Memory B cell (primary cell): ENCODE measurements at places on chromosomes 13 and 19.

GRCh38 chr13:102693250-102693649 lies 1.6 kb downstream of the METTL21C start:
- H3K36me3 ChIP-seq, result no peaks in the 10 kb centered on the region
- H3K27ac ChIP-seq, result no peak overlapping the region
- H3K4me3 ChIP-seq, result no peak overlapping the region
- no peaks in the 10 kb centered on the region for H3K4me1 ChIP-seq
- H3K27me3 ChIP-seq, result peaks cover 25% of the 10 kb centered on the region
- DNase-seq, result no peak

GRCh38 chr19:32519023-32519422 lies 62.0 kb upstream of the PDCD5 start:
- H3K36me3 ChIP-seq, result no peaks in the 10 kb centered on the region
- H3K27me3 ChIP-seq, result peaks cover 10% of the 10 kb centered on the region
- no peak overlapping the region for H3K4me3 ChIP-seq
- no peaks in the 10 kb centered on the region for H3K4me1 ChIP-seq

DNA sequence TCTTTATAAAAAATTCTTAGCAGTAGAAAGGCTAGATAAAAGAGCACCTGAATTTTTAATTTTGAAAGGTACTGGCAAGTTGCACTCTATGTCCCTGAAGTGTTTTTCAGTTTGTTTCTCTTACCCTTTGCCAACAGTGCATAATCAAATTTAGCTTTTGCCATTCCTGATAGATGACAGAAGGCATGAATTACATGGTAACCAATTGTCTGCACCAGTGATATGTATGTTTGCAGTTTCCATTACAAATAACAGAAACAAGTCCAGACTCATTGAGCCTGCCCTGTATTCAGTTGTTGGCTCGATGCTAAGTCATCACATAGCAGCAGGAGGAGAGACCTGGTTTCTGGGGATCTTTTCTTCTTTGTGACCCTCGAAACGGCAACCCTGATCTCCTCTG lies 309.8 kb downstream of the DNAJC15 start:
- H3K4me1 ChIP-seq, result no peaks in the 10 kb centered on the region

GRCh38 chr19:50842130-50842529 lies 8.8 kb upstream of the KLK15 start:
- peaks cover 5% of the 10 kb centered on the region for H3K36me3 ChIP-seq
- H3K4me1 ChIP-seq, result peaks cover 5% of the 10 kb centered on the region
- DNase-seq, result no peak
- H3K27ac ChIP-seq, result no peak overlapping the region
- peaks cover 7% of the 10 kb centered on the region for H3K27me3 ChIP-seq

- peak within 1 kb of the TSS; percentile 98 for H3K27ac ChIP-seq
- H3K4me1 ChIP-seq, result peaks cover 33% of the 10 kb centered on the region
- H3K27me3 ChIP-seq, result no peaks in the 10 kb centered on the region
- DNase-seq, result peak; percentile 29
- peaks cover 22% of the 10 kb centered on the region for H3K36me3 ChIP-seq
These were observed at the start of gene TBCB for GRCh38 chr19:36115453-36116343. Gene TBCB (plus strand): TSS chr19:36115468. CDS start chr19:36115561, 93 bp downstream.
